ENCODE measurements at places on chromosomes 5 and 9. TPM values are rescaled to one million over a fixed set of nuclear protein-coding genes. Genes with fewer than 3 reads are reported as not detected.

DNA sequence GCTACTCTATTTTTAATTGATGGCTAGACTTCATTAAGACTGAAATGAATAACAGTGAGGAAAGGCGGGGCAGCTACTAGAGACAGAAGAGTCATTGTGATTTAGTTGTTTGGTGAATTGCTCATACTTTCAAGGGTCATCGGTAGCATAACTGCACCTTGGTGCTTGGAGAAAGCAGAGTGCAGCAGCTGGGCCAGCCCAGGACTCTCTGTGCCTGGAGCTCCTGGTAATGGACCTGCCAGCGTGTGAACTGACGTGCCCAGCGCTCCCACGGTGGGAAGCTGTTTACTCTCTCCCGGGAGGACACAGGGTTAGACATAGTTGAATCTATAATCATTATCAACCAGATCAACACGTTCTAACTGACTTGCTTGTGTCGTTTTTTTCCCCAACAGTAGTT lies 42.9 kb downstream of the LURAP1L start:
- no peak for DNase-seq

GRCh38 chr5:131252824-131253171 lies 11.1 kb upstream of the CDC42SE2 start:
- no peak for DNase-seq

The SCGB3A1 gene
- not detected for total RNA-seq

DNA sequence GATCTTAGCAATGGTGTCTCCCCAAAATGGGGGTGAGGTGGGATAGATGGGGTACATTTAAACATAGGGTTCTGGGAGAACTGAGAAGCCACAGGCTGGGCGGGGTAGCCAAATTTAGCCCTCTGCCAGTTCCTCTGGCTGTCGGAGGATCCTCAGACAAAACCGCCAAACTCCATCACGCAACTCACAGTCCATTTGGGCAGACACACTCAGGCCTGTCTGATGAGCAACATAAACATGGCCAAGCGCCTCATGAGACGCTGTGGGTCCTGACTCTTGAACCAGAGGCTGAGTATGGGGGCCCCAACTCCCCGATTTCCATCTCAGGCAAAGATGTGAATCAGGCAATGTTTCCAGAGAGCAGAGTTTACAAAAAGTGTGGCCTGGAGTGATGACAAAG lies 162.3 kb downstream of the FGF18 start:
- no peak for DNase-seq

- no peak for DNase-seq
Measured at GRCh38 chr5:97172227-97172626, 10.8 kb downstream of the RIOK2 start.

- DNase-seq: no peak
Measured at GRCh38 chr9:100355561-100355960, 2.8 kb upstream of the TEX10 start.

- no peak for DNase-seq
Measured at GRCh38 chr5:64519263-64519662, 13.4 kb downstream of the RGS7BP start.

DNA sequence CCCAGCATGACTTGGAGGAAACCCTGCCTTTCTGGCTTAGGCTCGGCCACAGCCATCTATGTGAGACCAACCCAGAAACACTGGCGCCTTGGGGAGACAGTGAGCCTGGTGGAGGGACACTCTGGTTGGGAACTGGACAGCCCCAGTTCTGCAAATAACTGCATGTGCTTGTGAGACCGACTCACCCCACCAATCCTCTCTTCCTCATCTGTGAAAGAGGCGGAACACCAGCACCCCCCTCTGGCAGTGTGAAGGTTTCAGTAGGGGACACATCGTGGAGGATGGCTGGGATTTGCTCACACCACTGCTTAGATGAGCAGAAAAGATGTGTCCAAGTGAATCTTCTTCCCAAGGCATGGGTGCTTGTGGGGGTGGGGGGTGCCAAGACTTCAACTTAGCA lies 43.4 kb upstream of the N4BP3 start:
- no peak for DNase-seq

GRCh38 chr9:125241863-125242739 lies 958 bp upstream of the HSPA5 start:
- no peak for DNase-seq

DNA sequence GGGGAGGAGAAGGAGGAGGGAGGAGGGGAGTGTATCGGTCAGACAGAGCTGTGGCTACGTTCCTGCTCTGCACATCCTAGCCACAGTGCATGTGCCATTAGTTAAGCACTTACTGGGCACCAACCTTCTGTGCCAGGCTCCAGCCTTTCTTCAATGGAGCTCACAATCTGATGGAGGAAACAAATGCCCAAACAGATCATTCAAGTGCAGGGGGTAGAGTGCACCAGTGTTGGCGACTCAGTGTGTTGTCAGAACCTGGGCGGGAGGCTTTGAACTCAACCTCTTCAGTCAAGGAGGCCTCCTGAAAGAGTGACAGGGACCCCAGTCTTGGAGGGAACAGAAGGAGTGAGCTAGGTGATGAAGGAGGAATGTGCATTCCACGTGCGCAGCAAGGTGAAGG lies 51.9 kb upstream of the SHB start:
- DNase-seq: no peak

- no peak for DNase-seq
Measured at GRCh38 chr9:88998503-88998902, 7.2 kb downstream of the S1PR3 start.

DNA sequence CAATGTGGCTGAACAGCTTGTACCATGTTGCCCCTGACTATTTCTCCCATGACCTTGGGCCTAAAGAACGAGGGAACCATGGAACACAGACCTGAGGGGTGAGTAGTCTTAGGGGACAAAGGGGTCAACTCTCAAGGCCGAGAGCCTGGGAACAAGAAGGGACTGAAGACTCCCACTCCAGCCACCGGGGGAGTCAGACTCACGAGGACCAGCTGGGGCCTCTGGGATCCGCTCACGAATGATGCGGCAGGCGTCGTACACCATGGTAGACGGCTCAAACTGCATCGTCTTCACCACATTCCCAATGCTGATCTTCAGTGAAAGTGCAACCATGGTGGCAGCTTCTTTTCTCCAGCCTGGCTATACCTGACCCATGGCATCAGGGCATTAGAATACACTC lies 6.6 kb downstream of the TLN1 start:
- DNase-seq: no peak

GRCh38 chr9:134052941-134053340 lies 14.9 kb downstream of the BRD3 start:
- DNase-seq: no peak

DNA sequence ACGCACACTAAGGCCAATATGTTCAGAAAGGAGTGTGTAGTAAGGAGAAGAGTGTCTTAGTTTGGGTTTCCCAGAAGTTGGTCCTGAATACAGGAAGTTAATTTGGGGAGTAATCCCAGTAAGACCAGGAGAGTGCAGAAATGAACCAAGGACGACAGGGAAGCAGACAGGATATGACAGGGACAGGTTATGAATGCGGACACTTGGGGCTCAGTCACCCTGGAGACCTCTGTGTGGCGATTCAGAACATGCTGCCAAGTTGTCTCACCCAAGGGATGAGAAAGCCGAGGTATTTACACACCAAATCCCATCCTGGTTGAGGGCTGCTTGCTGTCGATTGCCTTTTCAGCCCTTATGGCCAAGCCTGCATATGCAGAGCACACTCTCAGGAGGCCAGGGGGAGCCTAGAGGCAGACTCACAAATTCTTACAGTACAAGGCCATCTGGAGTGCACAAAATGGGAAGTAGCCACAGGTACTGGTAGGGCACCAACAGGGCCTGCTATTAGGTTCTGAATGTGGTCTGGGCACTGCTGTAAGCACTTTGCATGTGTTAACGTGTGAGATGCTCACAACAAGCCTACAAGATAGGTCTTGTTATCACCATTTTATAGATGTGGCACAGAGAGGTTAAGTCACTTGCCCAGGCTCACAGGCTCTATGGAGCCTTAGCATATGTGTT lies 233.1 kb upstream of the ANKRD55 start:
- DNase-seq: no peak

The SPINK14 gene
- total RNA-seq: not detected

GRCh38 chr5:71747182-71747581 lies 28.1 kb downstream of the CARTPT start:
- no peak for DNase-seq

DNA sequence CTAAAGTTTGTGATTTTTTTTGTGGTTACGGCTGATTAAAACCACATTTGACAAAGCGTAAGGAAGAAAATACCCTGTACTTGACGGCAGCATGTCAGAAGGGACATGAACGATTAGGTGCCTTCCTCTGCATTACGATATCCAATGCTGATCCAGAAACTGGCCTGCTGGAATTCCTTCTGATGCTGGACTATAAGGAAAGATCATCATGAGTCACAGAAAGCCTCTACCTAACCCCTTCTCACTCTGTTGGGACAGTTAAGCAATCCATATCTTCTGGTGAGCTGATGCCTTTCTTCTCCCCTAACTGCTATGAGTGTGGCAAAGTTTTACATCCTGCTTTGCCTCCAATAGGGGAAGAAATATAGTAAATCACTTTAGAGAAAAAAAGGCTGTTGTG lies 78.4 kb upstream of the PAPPA start:
- no peak for DNase-seq

The LTC4S gene
- 6.6 TPM for total RNA-seq
